ELR (cell line): ENCODE measurements at places on chromosomes 2 and 18.

DNA sequence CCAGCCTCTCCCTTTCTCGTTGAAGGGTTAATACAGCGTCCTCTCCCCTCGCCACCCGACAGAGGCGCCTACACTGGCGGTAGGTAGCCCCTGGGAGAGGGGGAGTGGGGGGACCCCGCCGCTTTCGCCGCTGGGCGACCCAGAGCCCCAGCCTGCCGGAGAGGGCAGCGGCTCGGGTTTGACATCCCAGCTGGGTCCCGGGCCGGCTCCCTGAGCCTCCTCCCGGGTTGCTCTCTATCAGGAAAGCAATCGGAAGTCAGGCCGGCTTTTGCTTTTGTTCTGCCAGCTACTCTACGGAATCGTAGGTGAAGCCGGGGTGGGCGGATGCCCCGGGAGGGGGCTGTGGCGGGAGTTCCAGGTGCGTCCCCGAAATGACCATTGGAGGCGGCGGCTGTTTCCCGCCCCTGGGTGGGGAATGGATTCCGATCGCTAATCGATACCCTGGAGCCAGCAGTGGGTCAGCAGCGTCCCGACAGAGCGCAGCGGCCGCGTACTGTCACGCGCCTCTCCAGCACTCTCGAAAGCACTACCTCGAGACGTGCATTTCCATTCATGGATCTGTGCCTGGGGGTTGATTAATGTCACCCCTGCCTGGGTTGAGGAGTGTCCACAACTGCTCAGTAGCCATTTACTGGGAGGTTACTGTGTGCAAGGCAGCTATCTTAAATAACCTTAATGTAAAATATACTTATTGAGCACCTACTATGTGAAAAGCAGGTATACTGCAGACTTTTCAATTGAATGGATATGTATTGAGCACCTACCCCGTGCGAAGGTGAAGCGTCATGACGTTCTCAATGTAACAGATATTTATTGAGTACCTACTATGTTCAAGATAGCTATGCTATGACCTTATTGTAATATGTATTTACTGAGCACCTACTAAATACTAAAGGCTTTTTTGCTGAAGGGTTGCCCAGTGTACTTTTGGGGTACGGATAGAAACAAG is 1.1 kb downstream of the MAPK4 start:
- no peak for DNase-seq

GRCh38 chr2:171893196-171893823 is 734 bp downstream of the SLC25A12 start:
- DNase-seq = no peak

- peak; percentile 86 for DNase-seq
Observed at GRCh38 chr2:105873721-105874120, 129.0 kb downstream of the NCK2 start.

DNA sequence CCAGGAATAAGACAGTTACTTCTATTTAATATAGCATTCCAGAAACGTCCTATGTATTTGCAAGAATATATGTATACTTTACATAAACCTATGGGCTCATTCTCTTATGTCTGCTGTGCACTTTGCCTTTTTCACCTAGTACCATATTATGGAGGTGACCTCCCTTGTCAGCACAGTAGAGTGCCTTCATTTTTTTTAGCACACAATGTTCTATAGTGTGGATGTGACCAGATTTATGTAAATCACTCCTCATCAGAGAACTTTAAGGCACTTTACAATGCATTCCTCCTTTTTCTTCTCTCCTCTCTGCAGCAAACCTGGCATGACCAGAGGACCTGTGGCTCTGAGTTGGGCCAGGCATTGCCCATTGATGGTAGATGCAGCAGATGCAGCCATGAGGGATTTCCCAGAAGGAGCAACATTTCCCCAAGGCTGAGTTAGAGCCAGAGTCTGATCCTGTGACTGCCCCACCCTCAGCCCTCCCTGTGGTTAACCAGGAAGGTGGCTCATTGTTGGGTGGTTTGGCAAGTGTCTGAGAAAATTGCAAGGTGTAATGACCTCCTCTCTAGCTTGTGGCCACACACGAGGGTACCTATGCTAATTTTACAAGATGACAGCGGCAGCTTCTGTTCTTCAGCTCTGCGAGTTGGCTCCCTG is 76.5 kb upstream of the DLX2 start:
- peak; percentile 87 for DNase-seq

- DNase-seq = no peak
Observed at GRCh38 chr2:207847098-207847806, 77.5 kb upstream of the FZD5 start.

DNA sequence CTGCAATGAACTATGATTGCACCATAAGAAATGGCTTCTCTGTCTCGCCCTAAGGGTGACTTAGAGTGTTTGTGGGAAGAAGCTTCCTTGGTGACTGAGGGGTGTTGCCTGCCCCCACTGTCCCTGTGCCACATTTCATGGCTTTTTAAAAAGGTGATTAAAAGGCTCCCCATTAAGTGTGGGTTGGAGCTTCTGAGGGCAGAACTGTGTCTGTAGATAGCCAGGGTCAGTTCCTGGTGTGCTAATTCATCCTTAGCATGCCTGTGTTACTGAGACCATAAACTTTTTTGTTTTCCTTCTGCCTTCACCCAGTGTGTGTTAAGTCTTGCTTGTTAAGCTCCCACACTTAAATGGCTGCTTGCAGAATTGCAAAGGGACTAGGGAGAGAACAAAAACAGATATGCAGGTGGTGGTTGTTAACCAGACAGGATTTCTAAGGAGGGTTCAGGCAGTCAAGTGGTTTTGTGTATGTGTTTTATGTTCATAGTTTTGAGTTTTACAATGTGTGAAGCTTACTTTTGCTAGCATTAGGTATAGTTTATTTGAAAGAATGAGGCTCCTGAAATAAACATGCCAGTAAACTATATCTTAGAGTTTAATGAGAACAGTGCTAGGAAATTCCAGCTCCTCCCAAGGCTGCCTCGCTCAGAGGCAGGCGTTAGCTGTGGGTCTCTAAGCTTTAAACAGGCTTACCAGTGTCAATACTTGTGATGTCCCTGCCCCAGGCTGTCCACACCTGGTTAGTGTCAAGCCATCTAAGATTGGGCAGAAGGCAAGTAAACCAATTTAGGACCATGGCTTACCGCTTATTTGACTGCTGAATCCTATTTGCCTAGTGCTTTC is 14.5 kb downstream of the CERS6 start:
- DNase-seq = no peak

- peak; percentile 4 for DNase-seq
Observed at GRCh38 chr2:178679891-178680290, 127.3 kb downstream of the TTN start.

- peak; percentile 91 for DNase-seq
Observed at GRCh38 chr2:19256121-19256601, 102.3 kb downstream of the OSR1 start.
